Omental fat pad (tissue), 4 donors: ENCODE measurements at places on chromosomes 5 and 9. TPM values are rescaled to one million over a fixed set of nuclear protein-coding genes. Genes with fewer than 3 reads are reported as not detected.

Gene ADAMTSL1
- total RNA-seq: 2.0 TPM

Gene FGD3
- total RNA-seq: 10.6 TPM

Gene ACTL7B
- total RNA-seq: 0.32 TPM

DNA sequence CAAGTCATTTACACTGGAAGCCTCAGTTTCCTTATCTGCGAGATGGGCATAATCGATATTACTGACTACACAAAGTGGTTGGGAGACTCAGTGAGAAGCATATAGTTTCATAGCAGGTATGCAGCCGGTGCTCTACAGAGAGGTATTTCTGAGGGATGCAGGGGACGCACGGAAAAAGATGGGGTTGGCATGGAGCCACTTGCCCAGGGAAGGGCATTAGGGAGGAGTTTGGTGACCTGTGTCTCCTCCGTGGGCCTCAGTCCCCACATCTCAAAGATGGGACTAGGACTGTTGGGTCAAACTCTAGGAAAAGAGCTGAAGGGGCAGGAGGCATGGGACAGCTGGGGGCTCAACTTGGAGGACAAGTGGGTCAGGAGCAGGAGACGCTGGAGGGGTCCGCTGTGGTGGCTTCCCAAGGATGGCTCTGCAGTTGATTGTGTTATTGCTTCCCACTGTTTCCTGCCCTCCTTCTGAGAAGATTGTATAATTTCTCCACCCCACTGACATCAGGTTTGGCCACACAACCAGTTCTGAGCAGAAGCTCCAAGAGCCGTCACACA, 158.6 kb upstream of the ALDH1B1 start:
- DNase-seq: no peak

- no peak for DNase-seq
Observed at GRCh38 chr9:73133921-73134407, 17.7 kb upstream of the ANXA1 start.
